Type B pancreatic cell (in vitro differentiated cells): ENCODE measurements at places on chromosomes 2 and 18. TPM values are rescaled to one million over a fixed set of nuclear protein-coding genes. Genes with fewer than 3 reads are reported as not detected.

DNA sequence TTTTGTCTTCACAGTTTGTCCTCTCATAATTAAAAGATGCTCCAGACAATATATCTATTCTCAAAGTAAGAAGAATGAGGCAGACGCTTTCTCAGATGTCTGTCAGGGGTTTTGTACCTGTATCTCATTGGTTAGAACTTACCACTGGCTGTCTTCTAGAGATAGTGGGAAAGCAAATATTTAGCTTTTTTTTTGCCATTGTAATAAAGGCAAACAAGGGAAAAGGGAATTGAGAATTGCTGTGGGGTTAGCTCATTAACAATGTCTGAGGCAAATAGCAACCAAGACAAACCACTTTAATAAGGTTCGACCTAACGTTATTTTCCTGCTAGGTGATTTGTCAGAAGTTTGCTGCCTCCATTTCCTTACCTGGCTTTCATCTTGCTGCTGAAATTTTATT, 30.0 kb downstream of the ZNF638 start:
- H3K27ac ChIP-seq, result no peak overlapping the region
- no peaks in the 10 kb centered on the region for H3K27me3 ChIP-seq
- no peaks in the 10 kb centered on the region for H3K4me1 ChIP-seq
- H3K4me3 ChIP-seq, result no peak overlapping the region
- H3K36me3 ChIP-seq, result peaks cover 43% of the 10 kb centered on the region

DNA sequence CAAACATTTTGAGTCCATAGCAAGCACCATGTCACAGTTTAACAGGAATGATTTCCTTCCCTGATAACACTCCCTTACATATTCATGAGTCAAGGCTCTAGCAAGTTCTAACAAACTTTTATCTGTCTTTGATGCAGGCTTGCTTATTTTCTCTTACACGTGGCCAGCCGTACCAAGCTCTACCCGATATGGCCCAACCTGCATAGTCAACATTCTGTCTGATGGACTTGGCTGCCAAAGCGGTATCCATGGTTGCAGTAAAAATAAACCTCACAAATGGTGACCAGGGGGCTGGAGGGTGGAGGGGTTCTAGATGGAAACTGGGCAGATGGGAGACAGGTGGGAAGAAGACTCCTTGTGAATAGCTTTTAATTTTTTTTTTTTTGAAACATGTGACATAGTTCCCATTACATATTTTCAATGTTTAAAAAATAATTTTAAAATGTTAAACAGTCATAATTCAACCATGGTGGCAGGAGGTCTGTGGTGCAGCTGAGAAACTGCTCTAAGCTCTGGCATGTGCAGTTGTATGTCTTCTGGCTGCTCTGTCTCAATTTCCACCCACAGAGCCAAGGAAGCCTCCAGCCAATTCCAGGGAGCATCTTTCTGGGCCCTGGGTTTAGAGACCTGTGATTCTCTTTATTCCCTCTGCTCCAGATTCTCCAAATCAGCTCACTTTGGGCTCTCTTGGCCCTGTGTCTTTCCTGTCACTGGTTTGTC, 20.7 kb upstream of the CXCR1 start:
- no peak for DNase-seq
- no peaks in the 10 kb centered on the region for H3K4me1 ChIP-seq
- no peak overlapping the region for H3K27ac ChIP-seq
- no peak overlapping the region for H3K4me3 ChIP-seq
- H3K36me3 ChIP-seq, result no peaks in the 10 kb centered on the region

Gene HTRA2
- 30.7 and 42.7 TPM in 2 replicates for total RNA-seq

- H3K4me3 ChIP-seq, result no peak overlapping the region
- peak overlapping the region; percentile 68 for H3K27ac ChIP-seq
- H3K4me1 ChIP-seq, result peaks cover 50% of the 10 kb centered on the region
- H3K27me3 ChIP-seq, result peaks cover 10% of the 10 kb centered on the region
Measured at GRCh38 chr2:205714058-205714776, 31.9 kb downstream of the NRP2 start.

Gene TCF23
- total RNA-seq, result not detected in 2 replicates

GRCh38 chr2:137187216-137187615, 421.9 kb downstream of the THSD7B start:
- no peak overlapping the region for H3K4me3 ChIP-seq
- H3K27ac ChIP-seq, result no peak overlapping the region
- DNase-seq, result no peak

Gene GAL3ST2
- total RNA-seq, result 0.19 and 0.29 TPM in 2 replicates

DNA sequence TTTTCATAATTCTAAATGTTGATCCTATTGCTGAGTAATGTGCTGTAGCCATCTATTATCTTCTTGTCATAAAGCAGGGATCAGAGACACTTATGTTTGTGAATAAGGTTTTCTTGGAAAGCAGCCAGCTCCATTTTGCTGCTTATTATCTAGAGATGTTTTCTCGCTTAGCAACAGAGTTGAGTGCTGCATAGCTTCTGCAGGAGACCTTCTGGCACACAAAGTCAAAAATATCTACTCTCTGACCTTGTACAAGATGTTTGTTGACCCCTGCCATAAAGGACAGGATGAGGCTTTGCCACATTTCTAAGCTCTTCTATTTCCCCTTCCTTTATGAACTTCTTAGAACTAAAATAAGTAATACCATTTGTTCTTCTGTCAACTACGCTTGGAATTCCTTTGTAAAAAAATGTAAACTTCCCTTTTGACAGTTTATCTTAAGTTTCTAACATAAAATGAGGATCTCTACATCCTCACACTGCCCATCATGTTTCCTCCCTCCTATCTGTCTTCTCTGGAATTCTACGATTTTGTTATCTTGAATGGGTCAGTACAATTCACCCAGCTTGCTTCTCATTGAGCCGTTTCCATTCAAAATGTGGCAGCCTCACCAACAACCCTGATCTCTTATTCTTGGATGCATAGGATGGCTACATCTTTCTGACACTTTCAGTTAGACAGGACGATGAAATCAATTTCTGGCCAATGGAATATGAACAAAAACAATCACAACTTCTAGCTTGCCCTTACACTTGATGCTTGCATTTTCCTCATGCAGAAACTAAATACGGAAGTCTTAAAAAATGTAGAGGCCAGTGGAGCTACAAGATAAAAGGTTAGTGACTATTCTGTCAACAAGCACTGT, 1377.0 kb downstream of the SUCLG1 start:
- no peaks in the 10 kb centered on the region for H3K36me3 ChIP-seq
- no peak overlapping the region for H3K4me3 ChIP-seq
- H3K27ac ChIP-seq, result no peak overlapping the region
- no peak for DNase-seq
- H3K4me1 ChIP-seq, result peaks cover 6% of the 10 kb centered on the region
- no peaks in the 10 kb centered on the region for H3K27me3 ChIP-seq

Gene DNAH7
- total RNA-seq, result 1.4 and 7.5 TPM in 2 replicates

Gene COL3A1
- total RNA-seq, result 282 and 1,124 TPM in 2 replicates

- H3K4me1 ChIP-seq, result no peaks in the 10 kb centered on the region
- no peaks in the 10 kb centered on the region for H3K36me3 ChIP-seq
- no peaks in the 10 kb centered on the region for H3K27me3 ChIP-seq
- DNase-seq, result no peak
Measured at GRCh38 chr2:80548469-80548868, 243.9 kb upstream of the LRRTM1 start.

GRCh38 chr2:215653344-215654030, 217.6 kb upstream of the FN1 start:
- no peaks in the 10 kb centered on the region for H3K36me3 ChIP-seq
- H3K27me3 ChIP-seq, result no peaks in the 10 kb centered on the region
- no peak overlapping the region for H3K4me3 ChIP-seq
- no peak overlapping the region for H3K27ac ChIP-seq

DNA sequence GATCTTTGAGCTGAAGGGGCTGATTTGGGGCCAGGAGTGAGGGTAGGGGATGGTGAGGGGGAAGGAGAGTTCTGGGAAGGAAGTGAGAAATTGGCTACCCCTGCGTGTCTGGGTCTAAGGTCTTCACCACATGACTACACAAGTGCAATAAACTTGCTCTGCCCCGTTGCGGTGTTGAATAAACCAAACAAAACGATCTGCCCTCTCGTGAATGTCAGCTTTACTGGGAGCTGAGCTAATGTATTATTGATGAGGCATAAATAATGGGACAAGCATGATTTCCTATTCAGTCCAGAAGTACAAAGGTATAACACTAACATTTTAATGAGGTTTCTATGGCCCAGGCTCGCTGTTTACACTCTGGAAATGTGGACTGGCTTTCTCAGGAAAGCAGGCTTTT, 8.0 kb upstream of the CFAP221 start:
- no peak overlapping the region for H3K27ac ChIP-seq
- peaks cover 5% of the 10 kb centered on the region for H3K4me1 ChIP-seq
- peaks cover 8% of the 10 kb centered on the region for H3K27me3 ChIP-seq
- H3K36me3 ChIP-seq, result no peaks in the 10 kb centered on the region
- H3K4me3 ChIP-seq, result no peak overlapping the region

- no peak overlapping the region for H3K4me3 ChIP-seq
- H3K4me1 ChIP-seq, result peaks cover 6% of the 10 kb centered on the region
- peak; percentile 63 for DNase-seq
- H3K27ac ChIP-seq, result no peak overlapping the region
- H3K27me3 ChIP-seq, result no peaks in the 10 kb centered on the region
Measured at GRCh38 chr18:2921778-2922177, 75.0 kb downstream of the EMILIN2 start.

DNA sequence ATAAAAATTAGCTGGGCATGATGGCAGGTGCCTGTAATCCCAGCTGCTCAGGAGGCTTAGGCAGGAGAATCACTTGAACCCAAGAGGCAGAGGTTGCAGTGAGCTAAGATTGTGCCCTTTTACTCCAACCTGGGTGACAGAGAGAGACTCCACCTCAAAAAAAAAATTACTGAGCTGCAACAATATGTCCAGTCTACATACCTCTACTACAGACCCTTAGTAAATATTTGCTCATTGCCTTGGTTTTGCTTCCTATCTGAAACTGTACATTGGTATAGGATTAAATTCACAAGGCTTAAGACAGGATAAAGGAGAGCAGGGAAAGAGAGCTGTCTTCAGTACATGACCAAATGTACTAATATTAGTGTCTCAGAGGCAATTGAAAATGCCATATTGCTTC, 8.1 kb upstream of the MGAT4A start:
- no peak for DNase-seq
- H3K27me3 ChIP-seq, result no peaks in the 10 kb centered on the region
- no peak overlapping the region for H3K27ac ChIP-seq
- H3K36me3 ChIP-seq, result no peaks in the 10 kb centered on the region
- H3K4me3 ChIP-seq, result no peak overlapping the region

DNA sequence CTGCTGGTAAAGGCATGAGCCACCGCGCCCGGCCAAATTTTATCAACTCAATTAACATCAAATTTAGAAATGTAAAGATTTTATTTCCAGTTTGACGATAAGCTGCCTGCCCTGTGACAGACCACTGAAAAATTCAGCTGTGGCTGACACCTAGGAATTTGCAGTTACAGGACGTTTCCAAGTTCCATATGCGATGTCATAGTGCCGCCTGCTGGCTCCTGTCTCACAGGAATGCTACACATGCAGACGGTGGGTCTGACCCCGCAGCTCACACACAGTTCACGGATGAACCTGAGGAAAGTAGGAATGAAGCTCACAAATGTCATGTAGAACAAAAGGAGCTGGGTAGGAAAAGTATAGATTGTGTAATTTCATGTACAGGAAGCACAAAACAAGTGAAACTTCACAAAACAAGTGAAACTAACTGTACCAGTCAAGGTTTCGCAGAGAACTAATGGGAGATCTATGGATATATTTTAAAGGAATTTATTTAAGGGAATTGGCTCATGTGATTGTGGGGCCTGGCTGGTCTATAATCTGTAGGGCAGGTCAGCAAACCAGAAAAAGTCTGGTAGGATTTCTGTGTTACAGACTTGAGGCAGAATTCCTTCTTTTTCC, 13.2 kb upstream of the SEH1L start:
- peaks cover 11% of the 10 kb centered on the region for H3K27me3 ChIP-seq
- no peaks in the 10 kb centered on the region for H3K36me3 ChIP-seq
- H3K4me1 ChIP-seq, result peaks cover 5% of the 10 kb centered on the region

DNA sequence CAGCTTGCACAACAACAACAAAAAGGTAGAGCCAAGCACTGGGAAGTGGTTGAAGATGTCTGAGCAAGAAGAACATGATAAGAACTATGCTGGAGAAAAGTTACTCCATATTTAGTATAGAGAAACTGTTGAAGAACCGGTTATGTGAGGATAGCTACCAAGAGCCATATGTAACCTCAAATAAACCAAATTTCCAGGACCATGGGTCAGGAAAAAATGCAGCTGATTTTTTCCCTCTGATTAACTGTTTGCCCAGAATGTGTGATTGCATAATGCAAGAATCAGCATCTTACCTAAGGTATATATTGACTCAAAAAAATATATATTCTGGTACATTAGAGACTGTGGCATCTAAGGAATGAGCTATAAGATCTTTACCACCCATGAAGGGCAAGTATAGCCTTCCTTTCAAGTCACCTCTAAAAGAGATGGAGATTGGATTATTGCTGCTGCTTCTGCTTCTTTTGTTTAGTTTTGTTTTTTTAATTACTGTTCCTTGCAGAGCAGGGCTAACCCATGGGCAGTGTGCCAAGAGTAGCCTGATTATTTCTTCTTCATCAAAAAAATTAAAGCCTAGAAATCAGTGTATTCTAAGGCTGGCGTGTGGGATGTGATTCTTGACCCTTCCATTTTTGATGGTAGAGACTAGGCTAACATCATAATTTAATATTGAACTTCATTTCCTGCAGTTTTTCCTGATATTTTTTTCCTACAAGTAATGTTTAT, 76.9 kb upstream of the MAP3K20 start:
- H3K4me3 ChIP-seq, result no peak overlapping the region
- H3K27ac ChIP-seq, result no peak overlapping the region
- DNase-seq, result no peak
- peaks cover 28% of the 10 kb centered on the region for H3K4me1 ChIP-seq
- H3K27me3 ChIP-seq, result no peaks in the 10 kb centered on the region

GRCh38 chr2:16682431-16683118, 16.9 kb upstream of the CYRIA start:
- H3K4me3 ChIP-seq, result no peak overlapping the region
- no peaks in the 10 kb centered on the region for H3K36me3 ChIP-seq
- no peaks in the 10 kb centered on the region for H3K4me1 ChIP-seq
- no peaks in the 10 kb centered on the region for H3K27me3 ChIP-seq
- no peak overlapping the region for H3K27ac ChIP-seq
- no peak for DNase-seq

GRCh38 chr2:84924173-84925106, 19.0 kb downstream of the TMSB10 start:
- DNase-seq, result no peak
- H3K27me3 ChIP-seq, result peaks cover 8% of the 10 kb centered on the region
- H3K27ac ChIP-seq, result no peak overlapping the region
- H3K4me1 ChIP-seq, result peaks cover 15% of the 10 kb centered on the region
- no peaks in the 10 kb centered on the region for H3K36me3 ChIP-seq
- H3K4me3 ChIP-seq, result no peak overlapping the region

GRCh38 chr18:24397131-24397693, 412 bp downstream of the OSBPL1A start:
- peak overlapping the region; percentile 98 for H3K4me3 ChIP-seq
- peaks cover 31% of the 10 kb centered on the region for H3K4me1 ChIP-seq
- peak overlapping the region; percentile 89 for H3K27ac ChIP-seq
- H3K27me3 ChIP-seq, result peaks cover 2% of the 10 kb centered on the region
- no peaks in the 10 kb centered on the region for H3K36me3 ChIP-seq

DNA sequence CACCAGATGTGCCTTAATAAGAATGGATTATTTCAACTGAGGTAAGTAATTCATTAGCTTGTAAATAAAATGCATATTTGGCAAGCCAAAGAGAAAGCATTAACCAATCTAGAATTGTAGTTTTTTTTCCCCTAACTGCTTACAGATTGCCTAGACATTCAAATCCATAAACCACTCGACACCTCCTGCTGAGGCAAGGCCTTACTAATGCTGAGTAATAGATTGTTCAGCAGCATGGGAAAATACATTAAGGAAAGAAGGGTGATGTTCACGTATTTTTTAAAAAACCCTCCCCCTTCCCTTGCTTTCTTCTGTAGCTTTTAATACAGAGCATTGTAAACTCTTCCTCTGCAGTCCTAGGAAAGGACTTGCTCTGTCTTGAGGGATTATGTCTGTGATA, 17.0 kb upstream of the LINC00305 start:
- DNase-seq, result no peak
- no peaks in the 10 kb centered on the region for H3K36me3 ChIP-seq
- no peaks in the 10 kb centered on the region for H3K4me1 ChIP-seq
- peaks cover 4% of the 10 kb centered on the region for H3K27me3 ChIP-seq
